Colonic mucosa (tissue), 4 donors: ENCODE measurements at places on chromosomes 2 and 18. TPM values are rescaled to one million over a fixed set of nuclear protein-coding genes. Genes with fewer than 3 reads are reported as not detected.

GRCh38 chr2:239945751-239946561, 79.2 kb downstream of the NDUFA10 start:
- no peak overlapping the region for H3K27ac ChIP-seq
- DNase-seq, result no peak
- H3K36me3 ChIP-seq, result no peaks in the 10 kb centered on the region

DNA sequence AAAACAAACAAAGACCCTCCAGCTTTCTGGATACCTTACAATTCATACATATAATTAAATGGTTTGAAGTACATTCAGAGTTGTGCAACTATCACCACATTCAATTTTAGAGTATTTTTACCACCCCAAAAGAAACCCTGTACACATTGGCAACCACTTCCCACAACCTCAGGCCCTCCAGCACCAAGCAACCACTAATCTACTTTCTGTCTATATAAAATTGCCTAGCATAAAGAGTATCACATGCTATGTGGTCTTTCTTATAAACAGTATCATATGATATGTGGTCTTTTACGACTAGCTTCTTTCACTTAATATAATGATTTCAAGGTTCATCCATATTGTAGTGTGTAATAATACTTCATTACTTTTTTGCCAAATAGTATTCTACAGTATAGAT, 7.3 kb downstream of the IER3IP1 start:
- H3K27ac ChIP-seq, result no peak overlapping the region
- no peaks in the 10 kb centered on the region for H3K27me3 ChIP-seq
- H3K4me3 ChIP-seq, result no peak overlapping the region
- no peak for DNase-seq

GRCh38 chr2:217489145-217489960, 513.4 kb downstream of the TNS1 start:
- no peaks in the 10 kb centered on the region for H3K4me1 ChIP-seq
- no peak overlapping the region for H3K27ac ChIP-seq
- no peaks in the 10 kb centered on the region for H3K36me3 ChIP-seq
- H3K27me3 ChIP-seq, result no peaks in the 10 kb centered on the region
- H3K4me3 ChIP-seq, result no peak overlapping the region

DNA sequence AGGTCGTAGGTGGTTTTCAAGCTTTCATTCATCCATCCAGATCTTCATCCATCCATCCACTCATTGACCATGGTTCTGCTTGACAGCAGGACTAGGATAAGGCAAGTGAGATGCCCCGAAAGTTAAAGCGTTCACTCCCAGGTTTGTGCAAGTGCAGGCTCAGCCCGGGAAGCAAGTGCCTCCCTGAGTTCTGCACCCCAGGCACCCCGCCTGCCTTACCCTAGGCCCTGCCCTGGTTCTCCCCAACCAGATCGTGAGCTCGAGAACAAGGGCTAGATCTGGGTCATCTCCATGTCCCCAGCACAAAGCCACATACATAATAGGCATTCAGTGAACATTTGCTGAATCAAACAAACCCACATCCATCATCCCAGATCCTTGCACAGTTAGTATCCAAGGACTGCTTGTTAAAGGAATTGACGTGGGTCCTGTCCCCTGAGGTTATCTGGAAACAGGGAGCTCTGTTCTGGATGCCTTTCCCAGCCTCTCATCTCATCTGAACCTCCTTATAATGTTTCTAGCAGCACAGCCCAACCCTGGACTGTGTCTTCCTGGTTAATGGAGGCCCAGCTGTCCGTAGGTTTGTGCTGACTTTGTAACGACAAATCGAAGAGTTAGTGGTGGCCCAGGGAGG, 116.1 kb upstream of the GPC1 start:
- DNase-seq, result no peak
- no peaks in the 10 kb centered on the region for H3K36me3 ChIP-seq
- H3K4me1 ChIP-seq, result no peaks in the 10 kb centered on the region

- H3K4me1 ChIP-seq, result no peaks in the 10 kb centered on the region
- H3K27ac ChIP-seq, result no peak overlapping the region
- no peaks in the 10 kb centered on the region for H3K36me3 ChIP-seq
- no peak overlapping the region for H3K4me3 ChIP-seq
Measured at GRCh38 chr18:11880586-11881304, 27.4 kb downstream of the MPPE1 start.

DNA sequence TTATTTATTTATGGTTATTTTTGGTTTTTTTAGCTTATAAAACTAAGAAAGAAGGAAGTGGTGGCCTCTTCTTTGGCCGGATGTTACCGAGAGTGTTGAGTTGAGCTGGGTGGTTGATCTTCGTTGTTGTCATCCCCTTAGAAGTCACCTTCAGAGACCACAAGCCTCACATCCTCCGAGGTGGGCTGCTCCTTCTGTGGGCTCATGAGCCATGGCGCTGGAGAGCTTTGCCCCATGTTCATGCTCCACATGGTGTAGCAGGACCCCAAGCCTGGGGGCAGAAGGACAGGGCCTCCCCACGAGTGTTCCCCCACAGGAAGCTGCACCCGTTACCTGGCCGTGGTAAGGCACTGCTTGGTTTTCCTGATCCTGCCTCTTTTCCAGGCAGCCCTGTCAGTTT, 23.4 kb downstream of the SNTG2 start:
- H3K4me1 ChIP-seq, result no peaks in the 10 kb centered on the region
- H3K36me3 ChIP-seq, result no peaks in the 10 kb centered on the region
- no peak overlapping the region for H3K27ac ChIP-seq
- DNase-seq, result no peak
- H3K4me3 ChIP-seq, result no peak overlapping the region

DNA sequence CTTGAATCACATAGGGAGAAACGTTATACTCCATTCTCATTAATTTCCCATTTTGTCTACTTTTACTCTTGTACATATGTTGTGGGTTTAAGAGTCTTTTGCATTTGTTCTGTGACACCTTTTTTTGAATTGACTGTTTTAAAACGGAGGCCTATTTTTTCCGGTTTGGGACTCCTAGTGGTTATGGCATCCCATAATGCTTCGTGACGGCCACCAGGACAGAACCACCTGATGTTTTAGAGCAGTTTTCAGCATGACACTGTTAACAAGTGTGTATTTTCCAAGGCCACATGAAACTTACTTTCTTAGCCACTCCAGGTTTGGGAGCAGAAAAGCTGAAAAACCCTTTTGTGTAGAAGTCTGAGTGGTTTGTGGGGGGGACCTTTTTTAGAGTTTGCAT, 8.4 kb downstream of the SOX11 start:
- no peaks in the 10 kb centered on the region for H3K36me3 ChIP-seq
- H3K27ac ChIP-seq, result no peak overlapping the region
- DNase-seq, result no peak
- H3K27me3 ChIP-seq, result peaks cover 19% of the 10 kb centered on the region

DNA sequence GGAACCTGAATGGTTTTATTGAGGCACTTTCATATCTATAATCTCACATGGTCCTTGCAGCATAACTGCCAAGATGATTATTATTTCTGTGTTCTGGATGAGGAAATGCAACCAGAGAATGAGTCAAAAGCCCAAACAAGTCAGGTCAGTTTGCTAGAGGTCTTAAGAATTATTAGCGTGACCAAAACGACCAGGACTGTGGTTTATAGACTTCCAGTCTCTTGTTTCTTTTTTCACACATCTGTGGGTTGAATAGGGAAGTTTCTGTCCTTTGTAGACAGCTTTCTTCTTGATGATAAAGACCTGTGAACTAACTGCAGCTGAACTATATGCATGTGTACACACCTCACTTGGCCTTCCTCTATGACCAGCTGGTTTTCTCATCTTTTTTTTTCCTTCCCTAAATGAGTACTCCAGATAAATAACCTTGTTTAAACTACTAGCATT, 13.9 kb downstream of the ADAM23 start:
- DNase-seq, result no peak
- no peaks in the 10 kb centered on the region for H3K36me3 ChIP-seq
- H3K4me3 ChIP-seq, result no peak overlapping the region
- no peaks in the 10 kb centered on the region for H3K27me3 ChIP-seq

DNA sequence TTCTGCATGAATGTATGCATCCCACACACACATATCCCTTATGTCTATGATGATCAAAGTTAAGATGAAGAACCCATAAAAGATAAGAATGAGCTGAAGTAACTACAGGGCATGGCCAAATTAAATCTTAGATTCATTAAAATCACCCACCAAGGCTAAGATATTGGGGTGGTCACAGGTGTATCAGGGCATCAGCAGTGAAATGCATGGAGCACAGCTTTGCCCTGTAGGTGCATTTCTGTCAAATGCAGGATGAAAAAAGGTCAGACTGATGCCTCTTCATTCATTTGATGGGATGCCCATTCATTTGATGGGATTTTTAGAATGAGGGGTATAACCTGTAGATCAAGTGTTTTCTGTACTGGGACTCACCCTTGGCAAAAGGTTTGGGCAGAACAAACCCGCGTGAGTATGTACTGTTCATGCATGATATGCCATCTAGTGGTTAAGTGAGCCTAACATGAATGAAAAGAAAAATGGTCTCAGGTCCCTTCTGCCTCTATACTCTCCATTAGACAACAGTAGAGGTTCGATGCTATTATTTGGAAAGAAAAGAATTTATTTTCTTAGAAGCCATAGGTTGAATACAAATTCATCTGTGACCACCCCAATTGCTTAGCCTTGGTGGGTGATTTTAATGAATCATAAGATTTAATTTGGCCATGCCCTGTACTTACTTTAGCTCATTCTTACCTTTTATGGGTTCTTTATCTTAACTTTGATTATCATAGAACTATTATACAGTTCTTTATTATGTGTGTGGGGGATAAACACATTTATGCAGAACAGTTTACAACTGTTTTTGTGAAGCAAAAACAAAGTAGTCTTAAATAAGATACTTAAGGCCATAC, 43.2 kb upstream of the NOSTRIN start:
- no peak overlapping the region for H3K4me3 ChIP-seq
- no peaks in the 10 kb centered on the region for H3K36me3 ChIP-seq
- no peak for DNase-seq
- H3K27ac ChIP-seq, result no peak overlapping the region
- H3K4me1 ChIP-seq, result no peaks in the 10 kb centered on the region

- no peak overlapping the region for H3K27ac ChIP-seq
- no peak overlapping the region for H3K4me3 ChIP-seq
- no peaks in the 10 kb centered on the region for H3K36me3 ChIP-seq
- DNase-seq, result no peak
Measured at GRCh38 chr2:110960281-110960680, 160.4 kb upstream of the BCL2L11 start.

- H3K36me3 ChIP-seq, result no peaks in the 10 kb centered on the region
- peak overlapping the region; percentile 23 for H3K27ac ChIP-seq
- no peaks in the 10 kb centered on the region for H3K4me1 ChIP-seq
- no peak overlapping the region for H3K4me3 ChIP-seq
Measured at GRCh38 chr2:197209742-197210408, 100.7 kb downstream of the ANKRD44 start.

DNA sequence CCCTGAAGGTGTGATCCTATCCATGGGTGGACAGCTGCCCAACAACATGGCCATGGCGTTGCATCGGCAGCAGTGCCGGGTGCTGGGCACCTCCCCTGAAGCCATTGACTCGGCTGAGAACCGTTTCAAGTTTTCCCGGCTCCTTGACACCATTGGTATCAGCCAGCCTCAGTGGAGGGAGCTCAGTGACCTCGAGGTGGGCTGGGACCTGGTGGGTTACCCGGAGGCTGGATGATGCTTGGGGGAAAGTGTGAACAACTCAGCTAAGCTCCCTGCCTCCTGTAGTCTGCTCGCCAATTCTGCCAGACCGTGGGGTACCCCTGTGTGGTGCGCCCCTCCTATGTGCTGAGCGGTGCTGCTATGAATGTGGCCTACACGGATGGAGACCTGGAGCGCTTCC, 16.2 kb downstream of the CAD start:
- no peak overlapping the region for H3K4me3 ChIP-seq
- DNase-seq, result no peak
- H3K4me1 ChIP-seq, result no peaks in the 10 kb centered on the region
- no peak overlapping the region for H3K27ac ChIP-seq

DNA sequence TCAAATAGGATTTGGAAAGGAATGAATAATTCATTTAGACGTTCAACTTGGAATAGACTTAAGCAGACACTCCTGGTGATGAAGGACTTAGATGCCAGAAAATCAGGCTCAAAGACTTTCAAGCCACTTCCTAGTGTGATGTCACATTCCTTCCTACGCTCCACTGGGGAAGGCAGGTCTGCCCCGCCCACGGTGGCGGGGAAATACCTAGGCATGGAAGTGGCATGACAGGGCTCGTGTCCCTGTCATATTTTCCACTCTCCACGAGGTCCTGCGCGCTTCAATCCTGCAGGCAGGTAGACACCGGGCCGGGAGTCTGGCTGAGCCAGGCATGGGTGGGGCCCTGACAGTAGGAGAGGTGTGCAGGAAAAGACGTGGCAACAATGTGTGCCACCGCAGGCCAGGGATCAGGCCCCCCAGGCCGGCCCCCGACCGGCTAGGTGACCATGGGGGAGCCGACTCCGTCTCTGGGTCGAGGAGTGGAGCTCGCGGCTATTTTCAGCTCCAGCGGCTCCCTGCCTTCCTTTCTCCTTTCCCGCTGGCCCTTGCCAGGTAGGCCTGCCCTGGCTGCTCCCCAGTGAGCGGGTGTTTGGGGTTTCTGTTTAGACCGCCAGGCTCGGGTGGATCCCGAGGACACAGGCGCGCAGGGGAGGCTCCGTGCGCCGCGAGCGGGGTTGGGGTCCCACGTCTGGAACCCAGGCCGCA, at the start of gene IL1RL2:
Gene IL1RL2, plus strand, starts transcription at position 233 of the 705 bp plus-strand sequence. CDS start 845 bp downstream, outside the sequence.
- no peaks in the 10 kb centered on the region for H3K27me3 ChIP-seq
- no peaks in the 10 kb centered on the region for H3K4me1 ChIP-seq
- H3K27ac ChIP-seq, result peak within 1 kb of the TSS; percentile 27
- no peaks in the 10 kb centered on the region for H3K36me3 ChIP-seq
- peak within 1 kb of the TSS; percentile 48 for H3K4me3 ChIP-seq

GRCh38 chr2:193240752-193241151, 1046.0 kb upstream of the TMEFF2 start:
- H3K27ac ChIP-seq, result no peak overlapping the region
- no peak for DNase-seq
- H3K36me3 ChIP-seq, result no peaks in the 10 kb centered on the region
- H3K4me1 ChIP-seq, result no peaks in the 10 kb centered on the region
- H3K4me3 ChIP-seq, result no peak overlapping the region

DNA sequence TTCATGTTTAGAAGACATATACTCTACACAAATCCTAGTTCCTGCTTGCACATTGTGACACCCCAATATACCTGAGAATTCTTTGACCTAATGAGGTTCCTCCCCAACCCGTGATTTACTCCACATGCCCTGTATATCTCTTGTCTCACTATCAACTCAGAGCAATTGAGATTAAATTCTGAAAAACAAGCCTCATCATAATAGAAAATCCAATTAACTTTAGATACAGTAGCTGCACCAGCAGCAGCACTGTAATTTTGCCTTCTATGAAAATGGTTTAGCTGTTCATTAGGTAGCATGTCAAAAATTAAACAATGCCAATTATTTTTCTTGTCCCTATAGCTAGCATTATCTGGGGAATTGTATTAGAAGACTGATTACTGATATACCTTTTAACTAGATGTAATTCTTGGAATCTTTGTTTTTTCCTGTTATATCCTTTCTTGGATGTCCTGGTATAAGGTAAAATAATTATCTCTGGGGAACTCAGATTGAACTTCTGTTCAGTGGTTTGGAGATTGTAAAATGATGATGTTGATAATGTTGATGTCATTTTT, 218.9 kb upstream of the TANK start:
- H3K4me1 ChIP-seq, result no peaks in the 10 kb centered on the region
- DNase-seq, result no peak
- H3K27me3 ChIP-seq, result no peaks in the 10 kb centered on the region
- H3K4me3 ChIP-seq, result no peak overlapping the region
- no peaks in the 10 kb centered on the region for H3K36me3 ChIP-seq

Gene HS1BP3
- 21.5 TPM for total RNA-seq

Gene G6PC2
- not detected for total RNA-seq

Gene GRB14
- total RNA-seq, result 2.0 TPM

Gene CMPK2
- 3.6 TPM for total RNA-seq
